Stimulated activated CD8-positive, alpha-beta memory T cell treated with anti-CD3 and anti-CD28 coated beads, Interleukin-2, amount 100 ng/mL, for 1 hour (primary cell): ENCODE measurements at places on chromosomes 7 and 10.

GRCh38 chr7:24913801-24914464 is 66.0 kb downstream of the OSBPL3 start:
- DNase-seq: no peak

DNA sequence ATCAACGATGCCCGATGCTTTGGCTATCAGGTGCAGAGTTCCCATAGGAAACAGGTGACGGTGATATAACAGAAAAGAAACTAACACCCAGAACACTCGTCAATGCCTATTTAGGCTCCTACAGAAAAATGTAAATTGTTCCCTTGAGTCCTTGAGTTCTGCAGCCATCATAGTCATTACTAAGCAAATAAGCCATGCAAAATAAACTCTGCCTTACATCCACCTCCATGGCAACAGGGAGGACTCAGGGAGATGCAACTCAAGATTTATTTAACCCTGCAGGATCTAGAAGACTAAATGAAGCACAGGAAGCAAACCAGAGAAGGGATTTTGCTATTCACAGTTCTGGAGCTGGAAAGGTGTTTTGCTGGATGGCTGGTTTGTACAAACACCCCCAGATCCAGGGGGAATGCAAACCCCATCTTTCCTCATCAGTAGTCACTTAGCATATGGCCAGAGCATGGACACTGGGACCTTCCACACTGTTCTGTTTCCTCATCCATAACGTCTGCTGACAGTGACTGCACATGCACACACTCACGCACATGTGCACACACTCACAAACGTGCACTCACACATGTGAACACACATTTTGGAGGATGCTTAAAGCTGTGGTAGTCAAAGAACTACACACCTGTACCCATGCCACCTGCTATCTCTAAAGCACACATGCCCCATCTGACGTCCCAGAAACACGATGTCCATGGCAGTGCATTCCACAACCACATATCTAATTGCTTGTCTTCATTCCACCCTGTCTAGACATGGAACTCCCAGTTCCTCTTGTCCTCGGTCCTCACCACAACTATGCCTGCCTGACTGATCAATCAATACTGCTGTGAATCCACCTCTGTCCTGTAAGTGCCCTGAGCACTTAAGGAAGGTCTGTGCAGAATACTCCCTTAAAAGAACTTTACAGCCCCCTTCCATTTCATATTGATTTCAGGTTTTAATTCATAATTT is 178.2 kb downstream of the COBL start:
- DNase-seq: no peak

GRCh38 chr7:568031-568951 is 48.6 kb upstream of the PDGFA start:
- no peak for DNase-seq

DNA sequence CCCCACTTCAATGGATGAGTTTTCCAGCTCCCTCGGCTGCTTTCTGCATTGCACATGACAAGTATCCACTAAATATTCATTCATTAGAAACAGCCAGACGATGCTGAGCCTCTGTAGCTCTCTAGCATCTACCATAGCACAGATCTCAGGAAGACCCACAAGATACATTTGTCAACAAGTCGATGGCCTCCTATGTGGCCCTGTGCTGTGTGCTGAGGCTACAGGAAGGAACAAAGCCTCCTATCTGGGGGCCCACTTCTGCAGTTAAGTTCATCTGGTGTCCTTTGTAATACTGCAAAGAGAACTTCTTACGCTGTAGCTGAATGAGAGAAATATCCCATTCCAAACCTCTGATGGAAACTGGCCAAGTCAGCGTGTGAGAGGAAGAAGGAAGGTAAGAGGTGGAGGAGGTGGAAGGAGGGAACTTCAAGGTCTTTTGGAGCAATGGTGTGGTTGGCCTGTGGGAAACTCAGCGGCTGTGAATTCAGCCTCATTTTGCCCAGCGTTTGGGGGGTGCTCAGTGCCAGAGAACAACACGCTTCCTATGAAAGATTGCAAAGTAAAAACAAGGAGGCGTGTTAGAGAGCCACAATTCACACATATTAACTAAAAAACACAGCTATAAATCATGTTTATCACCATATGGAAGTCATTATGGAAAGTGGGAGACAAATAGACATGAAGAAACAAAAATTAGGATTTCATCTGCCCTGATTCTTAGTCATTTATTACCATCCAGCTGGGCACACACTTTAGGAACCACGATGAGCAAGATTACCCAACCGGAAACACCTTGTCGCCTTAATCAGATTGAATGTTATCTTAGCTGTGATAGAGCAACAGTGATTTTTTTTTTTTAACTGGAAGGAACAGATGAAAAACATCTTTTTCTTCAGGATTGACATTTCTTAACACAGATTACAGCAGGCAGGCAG is 62.2 kb upstream of the USP6NL start:
- DNase-seq: no peak
